H1 (cell line): ENCODE measurements at places on chromosomes 1 and 21.

DNA sequence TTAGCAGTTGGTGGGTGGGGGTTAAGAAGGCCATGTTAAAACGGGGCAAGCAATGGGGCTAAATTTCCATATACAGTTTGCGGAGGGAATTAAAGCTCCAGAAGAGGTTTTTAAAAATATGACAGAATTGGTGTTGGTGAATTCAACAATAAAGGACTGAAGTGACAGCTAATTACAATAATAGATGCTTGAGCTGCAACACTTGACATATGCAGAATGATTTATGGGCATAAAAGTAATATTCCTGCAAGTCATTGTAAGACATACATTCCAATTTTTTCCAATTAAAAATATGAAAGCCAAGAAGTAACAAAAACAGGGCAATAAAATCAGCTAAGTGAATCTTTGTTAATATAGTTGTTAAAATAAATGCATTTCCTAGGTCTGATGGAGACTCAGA lies 202.2 kb upstream of the MAP1LC3C start:
- DNase-seq, result no peak

DNA sequence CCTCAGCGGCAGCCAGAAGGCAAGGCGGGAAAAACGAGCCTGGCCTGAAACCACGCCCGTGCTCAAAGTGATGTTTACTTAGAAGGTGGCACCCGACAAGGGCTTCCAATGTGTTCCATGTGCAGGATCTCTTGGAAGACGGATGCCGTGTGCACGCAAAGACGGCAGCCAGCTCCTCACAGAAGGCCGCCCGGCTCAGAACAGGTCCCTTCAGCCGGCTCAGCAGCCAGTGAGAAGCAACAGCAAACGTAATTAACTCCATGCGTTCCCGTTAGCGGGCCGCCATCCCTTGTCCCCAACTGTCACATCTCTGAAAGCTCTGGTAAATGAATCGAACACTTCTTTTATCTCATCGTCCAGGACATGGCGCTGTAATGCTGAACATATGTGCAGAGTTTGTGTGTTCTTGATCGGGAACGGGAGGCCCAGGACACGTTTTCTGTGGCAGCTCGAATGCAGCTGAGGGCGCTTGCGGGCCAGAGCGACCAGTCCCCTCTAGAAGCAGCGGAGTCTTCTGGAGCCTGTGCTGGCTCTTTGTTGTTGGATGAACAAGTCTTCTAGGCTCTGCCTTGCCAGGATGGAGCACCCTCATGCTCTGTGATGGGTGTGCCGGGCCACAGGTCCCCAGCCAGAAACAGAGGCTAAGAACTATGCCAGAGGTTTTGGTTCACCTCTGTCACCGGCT lies 94.6 kb upstream of the ARHGEF16 start:
- DNase-seq, result no peak

DNA sequence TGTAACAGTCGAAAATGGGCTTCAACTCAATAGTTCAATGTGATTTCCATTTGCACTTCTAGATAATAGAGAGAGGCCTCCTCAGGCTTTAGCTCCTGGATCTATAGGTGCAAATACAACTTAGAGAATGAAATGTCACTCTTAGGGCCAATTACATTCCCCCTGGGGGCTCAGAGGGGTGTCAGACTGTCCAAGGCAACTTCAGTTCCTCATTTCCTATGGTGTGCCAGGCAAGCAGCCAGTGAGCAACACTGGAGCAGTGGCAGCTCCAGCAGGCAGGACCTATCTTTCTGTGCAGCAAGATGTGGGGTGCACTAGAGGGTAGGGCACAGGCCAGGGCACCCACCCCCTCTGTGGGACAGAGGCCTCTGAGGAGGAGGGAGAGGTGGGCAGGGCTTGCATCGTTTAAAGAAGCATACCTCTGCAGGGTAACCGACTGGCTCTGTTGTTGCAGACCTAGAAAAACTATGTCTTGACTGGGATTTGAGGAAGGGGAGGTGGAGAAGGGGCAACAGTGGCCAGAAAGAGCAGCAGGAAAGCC lies 97.3 kb downstream of the SUSD4 start:
- DNase-seq, result no peak

DNA sequence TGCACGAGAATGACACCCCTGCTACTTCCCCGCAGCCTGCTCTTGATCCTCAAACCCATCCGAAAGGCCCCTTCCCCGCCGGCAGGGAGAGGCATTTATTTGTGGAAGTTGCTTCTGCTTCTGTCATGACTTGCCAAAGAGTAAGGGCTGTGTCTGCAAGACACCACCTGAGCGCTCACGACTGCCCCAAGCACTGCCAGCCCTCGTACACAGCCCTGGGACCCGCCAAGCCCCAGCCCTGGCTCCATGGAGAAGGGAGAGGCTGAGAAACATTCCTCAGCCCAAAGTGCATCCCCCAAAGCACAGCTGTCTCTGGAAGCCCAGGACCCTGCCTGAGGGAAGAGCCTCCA lies 6.3 kb upstream of the TPRG1L start:
- DNase-seq, result no peak

DNA sequence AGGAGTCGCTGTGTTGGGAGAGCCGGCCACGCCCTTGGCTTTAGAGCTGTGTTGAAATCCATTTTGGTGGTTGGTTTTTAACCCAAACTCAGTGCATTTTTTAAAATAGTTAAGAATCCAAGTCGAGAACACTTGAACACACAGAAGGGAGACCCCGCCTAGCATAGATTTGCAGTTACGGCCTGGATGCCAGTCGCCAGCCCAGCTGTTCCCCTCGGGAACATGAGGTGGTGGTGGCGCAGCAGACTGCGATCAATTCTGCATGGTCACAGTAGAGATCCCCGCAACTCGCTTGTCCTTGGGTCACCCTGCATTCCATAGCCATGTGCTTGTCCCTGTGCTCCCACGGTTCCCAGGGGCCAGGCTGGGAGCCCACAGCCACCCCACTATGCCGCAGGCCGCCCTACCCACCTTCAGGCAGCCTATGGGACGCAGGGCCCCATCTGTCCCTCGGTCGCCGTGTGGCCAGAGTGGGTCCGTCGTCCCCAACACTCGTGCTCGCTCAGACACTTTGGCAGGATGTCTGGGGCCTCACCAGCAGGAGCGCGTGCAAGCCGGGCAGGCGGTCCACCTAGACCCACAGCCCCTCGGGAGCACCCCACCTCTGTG lies 4.7 kb downstream of the C1orf35 start:
- no peak for DNase-seq

GRCh38 chr21:37249112-37249904 lies 17.8 kb downstream of the VPS26C start:
- no peak for DNase-seq

DNA sequence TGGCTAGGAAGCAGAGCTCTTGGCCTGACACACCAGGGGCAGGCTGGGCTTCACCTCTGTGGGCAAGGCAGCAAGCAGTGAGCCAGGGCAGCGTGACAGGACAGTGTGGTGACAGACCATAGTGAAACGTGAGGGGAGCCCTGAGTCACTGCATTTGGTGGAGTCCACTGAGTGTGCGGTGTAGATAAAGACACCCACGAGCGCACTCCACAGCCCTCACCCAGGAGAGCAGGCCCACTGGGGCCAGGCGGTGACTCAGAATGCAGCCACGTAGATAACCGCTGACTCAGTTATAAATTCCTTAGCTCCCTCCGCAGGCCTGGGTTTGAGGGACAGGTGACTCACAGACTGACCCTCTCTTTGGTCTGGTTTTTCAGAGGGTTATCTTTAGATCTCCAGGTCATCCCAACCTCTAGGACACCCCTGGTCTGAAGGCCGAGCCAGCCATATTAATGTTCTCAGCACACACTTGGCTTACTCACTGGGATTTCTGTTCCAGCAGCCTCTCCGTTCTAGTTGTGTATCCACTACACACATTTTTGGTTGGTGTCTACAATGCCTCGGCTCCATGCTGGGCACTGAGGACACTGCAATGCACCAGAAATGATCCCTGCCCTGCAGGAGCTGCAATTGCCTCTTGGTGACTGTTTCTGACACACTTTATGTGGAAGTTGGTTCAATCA lies 90.2 kb upstream of the TSPAN2 start:
- no peak for DNase-seq

- no peak for DNase-seq
These were observed 53.6 kb downstream of the MAP3K7CL start for GRCh38 chr21:29184037-29184436.

- no peak for DNase-seq
These were observed 1.0 kb downstream of the MANEAL start for GRCh38 chr1:37794372-37795339.

GRCh38 chr1:116257341-116257767 lies 115.7 kb upstream of the ATP1A1 start:
- no peak for DNase-seq

GRCh38 chr1:3483801-3484444 lies 29.5 kb downstream of the ARHGEF16 start:
- DNase-seq, result peak; percentile 44

DNA sequence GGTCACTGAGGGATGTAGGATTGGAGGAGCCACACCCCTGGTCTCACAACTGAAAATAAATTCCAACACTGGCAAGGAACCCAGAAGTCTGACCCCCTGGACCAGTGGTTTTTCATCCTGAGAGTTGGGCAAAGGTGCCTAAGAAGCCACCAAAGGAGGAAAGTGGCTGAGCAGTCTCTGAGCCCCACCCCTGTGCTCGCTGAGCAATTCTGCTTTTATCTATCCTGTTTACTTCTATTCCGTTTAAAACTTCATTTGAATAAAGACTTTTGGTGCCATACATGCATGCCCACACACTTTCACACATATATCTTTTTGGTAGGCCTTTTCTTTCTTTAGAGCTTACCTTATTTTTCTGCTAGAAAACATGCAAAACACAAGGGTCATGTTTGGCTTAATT lies 13.9 kb upstream of the CD53 start:
- DNase-seq, result no peak

GRCh38 chr1:119917304-119918055 lies 21.2 kb upstream of the ADAM30 start:
- DNase-seq, result no peak

- no peak for DNase-seq
These were observed 23.0 kb upstream of the RAB4A start for GRCh38 chr1:229247871-229248270.

GRCh38 chr1:192792628-192793027 lies 16.2 kb upstream of the RGS2 start:
- DNase-seq, result no peak

DNA sequence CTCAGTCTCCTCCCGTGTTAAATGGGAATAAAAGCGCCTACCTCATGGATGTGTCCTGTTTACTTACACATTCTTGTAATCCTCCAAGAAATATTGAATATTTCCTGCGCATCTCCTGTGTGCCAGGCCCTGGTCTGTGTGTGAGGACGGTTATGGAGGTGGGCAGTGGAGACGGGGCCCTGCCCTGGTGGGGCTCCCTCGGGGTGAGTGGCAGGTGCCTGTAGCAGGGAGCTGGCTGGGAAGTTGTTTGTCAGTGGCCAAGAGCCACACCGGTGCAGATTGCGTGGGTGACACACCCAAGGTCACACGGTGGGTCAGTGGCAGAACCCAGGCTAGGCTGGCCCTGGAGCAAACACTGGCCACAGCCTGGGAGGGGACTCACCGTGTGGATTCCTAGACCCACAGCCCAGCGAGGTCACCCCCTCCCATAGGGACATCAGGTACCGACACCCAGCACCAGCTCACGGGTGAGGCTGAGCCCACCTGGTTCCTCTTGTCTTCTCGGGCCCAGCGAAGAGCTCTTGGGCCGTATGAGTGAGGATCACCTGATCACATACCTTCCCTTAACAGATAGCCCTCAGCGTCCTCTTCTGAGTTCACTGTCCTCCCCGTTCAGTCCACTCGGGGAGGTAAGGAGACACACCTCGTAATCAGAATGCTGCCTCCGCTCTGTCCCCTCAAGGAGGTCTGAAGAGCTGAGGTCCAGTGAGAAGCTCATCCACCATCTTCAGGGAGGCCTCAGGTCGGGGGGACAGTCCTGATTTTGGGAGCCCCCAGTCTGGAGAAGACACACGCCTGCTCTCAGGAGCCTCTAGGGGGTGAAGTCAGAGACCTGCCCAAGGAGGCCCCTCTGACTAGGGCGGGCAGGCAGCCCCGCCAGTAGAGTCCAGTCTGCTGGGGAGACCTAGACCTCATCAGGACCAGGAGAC lies 349.6 kb downstream of the MATN1 start:
- peak; percentile 28 for DNase-seq

DNA sequence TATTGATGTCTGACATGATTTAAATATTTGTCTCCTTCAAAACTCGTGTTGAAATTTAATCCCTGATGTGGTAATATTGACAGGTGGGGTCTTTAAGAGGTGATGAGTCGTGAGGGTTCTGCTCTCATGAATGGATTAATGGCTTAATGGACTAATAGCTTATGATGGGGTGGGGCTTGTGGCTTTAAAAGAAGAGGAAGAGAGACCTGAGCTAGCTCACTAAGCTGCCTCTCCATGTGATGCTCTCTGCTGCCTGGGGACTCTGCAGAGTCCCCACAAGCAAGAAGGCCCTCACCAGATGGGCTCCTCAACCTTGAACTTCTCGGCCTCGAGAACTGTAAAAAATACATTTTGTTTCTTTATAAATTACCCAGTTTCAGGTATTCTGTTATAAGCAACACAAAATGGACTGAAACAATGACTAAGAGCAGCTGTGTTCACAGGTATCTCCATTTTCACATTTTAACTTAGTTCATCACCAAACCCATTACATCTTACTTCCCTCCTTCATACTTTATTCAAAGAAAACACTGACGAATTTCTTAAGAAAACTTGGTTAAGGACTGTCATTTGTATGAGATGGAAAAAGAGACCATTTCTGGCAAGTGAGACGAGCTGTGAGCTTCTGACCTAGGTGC lies 12.1 kb upstream of the AIM2 start:
- DNase-seq, result no peak

GRCh38 chr1:206971029-206971655 lies 882 bp upstream of the FCAMR start:
- no peak for DNase-seq

DNA sequence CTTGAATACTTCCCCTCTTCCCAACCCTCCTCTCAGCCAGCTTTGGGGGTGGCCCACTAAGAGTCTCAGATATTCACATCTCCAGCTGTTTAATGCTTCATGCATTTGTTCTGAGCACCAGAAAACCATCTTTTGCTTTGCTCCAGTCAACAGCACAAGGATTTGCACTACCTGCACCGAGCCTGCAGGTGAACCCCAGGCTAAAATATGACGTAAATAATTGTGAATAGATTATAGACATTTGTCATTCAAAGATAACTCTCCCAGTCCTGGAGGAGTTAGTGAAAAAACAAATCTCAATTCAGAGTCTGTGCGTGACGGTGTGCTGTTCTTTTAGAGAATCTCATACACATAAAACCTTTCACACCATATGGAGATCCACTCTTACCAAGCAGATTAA lies 7.4 kb downstream of the CD247 start:
- no peak for DNase-seq

DNA sequence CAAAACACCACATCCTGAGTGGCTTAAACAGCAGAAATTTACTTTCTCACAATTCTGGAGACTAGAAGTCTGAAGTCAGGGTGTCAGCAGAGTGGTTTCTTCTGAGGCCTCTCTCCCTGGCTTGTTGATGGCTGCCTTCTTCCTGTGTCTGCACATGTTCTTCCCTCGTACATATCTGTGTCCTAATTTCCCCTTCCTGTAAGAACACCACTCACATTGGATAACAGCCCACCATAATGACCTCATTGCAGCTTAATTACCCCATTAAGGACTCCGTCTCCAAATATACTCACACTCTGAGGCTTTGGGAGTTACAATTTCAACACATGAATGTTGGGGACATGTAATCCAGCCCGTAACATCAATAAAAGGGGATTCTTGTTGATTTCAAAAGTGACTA lies 23.4 kb downstream of the C8A start:
- DNase-seq, result no peak

- DNase-seq, result no peak
These were observed 22.5 kb downstream of the SESN2 start for GRCh38 chr1:28281608-28282425.

GRCh38 chr1:165674599-165674998 lies 23.8 kb downstream of the ALDH9A1 start:
- DNase-seq, result no peak

GRCh38 chr1:175763797-175764196 lies 20.4 kb upstream of the TNR start:
- DNase-seq, result no peak
